ENCODE measurements at places on chromosomes 6 and 20.

- no peak for DNase-seq
Observed at GRCh38 chr20:52812231-52812847, 159.8 kb upstream of the TSHZ2 start.

GRCh38 chr20:15032352-15032622 lies 694.9 kb upstream of the FLRT3 start:
- DNase-seq, result no peak

DNA sequence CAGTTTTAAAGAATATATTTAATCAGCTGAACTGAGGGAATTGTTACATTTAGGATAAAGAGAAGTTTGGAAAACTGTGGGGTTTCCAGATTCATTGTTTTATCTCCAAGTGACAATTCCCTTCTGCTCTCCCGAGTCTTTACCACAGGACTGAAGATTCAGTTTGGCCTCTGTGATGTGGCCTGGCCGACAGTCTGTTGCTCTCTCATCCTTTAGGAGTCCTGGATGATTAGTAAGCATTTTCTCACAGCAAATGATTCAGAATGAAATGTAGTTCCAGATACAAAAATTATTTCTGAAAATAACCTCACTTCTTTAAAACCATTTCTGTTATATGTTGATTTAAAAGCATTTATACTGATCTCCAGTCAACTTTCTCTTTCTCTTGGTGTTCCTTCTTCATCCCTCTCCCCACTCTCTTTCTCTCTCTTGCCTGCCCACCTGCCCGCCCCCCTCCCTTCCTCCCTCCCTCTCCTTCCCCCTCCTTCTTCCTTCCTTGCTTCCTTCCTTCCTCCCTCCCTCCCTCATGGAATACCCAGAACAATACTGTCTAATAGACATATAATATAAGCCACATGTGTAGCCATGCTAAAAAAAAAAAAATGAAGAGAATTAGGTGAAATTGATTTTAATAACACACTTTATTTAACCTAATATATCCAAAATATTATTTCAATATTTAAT lies 254.9 kb downstream of the PRL start:
- DNase-seq, result no peak

- DNase-seq, result no peak
Observed at GRCh38 chr6:43665376-43665775, 20.5 kb downstream of the RSPH9 start.

GRCh38 chr6:35911871-35912653 lies 8.8 kb downstream of the SRPK1 start:
- DNase-seq, result no peak

- no peak for DNase-seq
Observed at GRCh38 chr6:170229396-170229795, 61.5 kb downstream of the DLL1 start.

DNA sequence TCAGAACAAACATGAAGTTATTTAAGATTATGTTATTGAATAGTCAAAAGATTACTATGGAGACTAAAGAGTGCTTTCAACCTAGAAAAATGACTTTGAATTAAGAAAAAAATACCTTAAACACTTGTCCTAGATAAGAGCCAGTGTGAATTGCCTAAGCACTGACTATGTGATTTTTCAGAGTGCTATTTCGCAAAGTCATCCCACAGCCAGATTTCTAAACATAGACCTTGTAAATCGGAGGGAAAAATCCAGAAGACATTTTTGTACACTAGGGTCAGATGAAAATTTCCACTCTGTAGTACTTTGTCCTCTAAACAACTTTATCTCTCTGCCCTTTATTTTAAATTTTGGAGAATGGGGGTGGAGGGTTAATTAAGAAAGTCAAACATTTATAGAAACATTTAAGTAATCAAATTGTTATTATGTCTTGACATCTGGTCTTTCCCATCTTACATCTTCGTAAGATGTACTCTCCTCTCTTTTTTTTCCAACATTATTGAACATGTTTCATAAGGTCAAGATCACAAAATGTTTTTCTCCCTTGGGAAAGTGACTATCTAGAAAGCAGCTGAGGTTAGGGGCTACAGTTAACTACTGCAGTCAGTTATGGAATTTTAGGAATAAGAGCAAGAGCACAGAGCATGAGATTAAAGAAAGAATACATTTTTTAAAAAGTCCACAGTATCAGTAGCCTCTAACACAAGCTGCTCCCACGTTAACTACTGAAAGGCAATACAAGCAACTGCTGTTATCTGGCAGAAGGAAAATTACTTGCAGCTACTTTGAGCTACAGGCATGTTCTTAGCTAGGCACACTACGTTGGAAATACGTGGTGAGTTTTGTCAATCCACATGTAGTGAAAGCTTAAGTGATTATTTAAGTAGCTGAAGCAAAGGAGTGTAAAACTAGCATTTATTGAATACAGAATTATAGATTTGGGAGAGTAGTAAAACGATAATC lies 648.5 kb downstream of the HTR1B start:
- DNase-seq, result no peak
